ENCODE measurements at places on chromosomes 12 and 14.

DNA sequence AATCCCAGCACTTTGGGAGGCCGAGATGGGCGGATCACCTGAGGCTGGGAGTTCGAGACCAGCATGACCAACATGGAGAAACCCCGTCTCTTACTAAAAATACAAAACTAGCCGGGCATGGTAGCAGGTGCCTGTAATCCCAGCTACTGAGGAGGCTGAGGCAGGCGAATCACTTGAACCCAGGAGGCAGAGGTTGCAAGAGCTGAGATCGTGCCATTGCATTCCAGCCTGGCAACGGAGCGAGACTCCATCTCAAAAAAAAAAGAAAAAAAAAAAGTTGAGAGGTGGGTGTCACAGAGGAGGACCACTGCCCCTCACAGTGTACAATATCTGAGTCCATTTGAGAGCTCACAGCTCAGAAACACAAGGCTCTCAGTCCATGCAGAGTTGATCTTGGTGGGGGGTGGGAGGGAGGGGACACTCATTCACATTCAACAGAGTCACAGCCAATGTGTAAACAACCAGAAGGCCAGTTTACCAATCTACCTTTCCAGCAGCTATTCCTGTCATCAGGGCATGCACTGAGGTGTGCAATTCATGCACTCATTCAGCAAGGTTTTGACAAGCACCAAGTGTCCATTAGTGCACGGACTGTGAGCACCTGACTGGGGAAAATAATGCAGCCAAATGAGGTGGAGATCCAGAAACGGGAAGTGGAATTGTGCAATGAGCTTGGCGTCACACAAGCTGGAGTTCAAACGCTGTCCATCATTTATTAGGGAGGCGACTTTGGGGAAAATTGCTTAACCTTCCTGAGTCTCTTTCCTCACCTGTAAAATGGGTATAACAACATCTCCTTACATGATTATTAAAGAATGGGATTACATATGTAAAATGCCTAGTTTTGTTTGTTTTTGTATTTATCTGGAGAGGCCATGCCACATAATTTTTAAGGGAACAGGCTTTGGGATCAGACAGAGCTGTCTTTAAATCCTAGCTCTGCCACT lies 4.4 kb upstream of the EIF5 start:
- DNase-seq, result no peak

DNA sequence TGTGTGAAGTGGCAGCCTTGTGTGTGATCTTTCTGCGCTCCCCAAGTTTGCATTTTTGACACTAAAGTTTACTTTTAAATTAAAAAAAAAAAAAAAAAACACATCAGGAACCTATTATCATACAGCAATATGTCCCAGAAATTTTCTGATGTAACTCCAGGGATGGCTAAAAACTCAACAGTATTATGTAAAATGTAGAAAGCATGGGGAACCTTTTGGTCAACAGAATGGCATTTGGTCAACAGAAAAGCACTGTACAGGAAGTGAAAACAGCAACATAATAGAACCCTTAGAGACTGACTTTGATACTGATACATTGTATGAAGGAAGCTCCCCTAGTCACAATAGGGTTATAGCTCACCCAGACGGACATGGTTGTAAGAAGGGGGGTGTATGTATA lies 224.3 kb downstream of the ITPR2 start:
- DNase-seq, result no peak

- no peak for DNase-seq
Measured at GRCh38 chr14:100688598-100689461, 37.9 kb upstream of the DLK1 start.

- DNase-seq, result no peak
Measured at GRCh38 chr14:99982537-99983250, 82.5 kb upstream of the EVL start.

DNA sequence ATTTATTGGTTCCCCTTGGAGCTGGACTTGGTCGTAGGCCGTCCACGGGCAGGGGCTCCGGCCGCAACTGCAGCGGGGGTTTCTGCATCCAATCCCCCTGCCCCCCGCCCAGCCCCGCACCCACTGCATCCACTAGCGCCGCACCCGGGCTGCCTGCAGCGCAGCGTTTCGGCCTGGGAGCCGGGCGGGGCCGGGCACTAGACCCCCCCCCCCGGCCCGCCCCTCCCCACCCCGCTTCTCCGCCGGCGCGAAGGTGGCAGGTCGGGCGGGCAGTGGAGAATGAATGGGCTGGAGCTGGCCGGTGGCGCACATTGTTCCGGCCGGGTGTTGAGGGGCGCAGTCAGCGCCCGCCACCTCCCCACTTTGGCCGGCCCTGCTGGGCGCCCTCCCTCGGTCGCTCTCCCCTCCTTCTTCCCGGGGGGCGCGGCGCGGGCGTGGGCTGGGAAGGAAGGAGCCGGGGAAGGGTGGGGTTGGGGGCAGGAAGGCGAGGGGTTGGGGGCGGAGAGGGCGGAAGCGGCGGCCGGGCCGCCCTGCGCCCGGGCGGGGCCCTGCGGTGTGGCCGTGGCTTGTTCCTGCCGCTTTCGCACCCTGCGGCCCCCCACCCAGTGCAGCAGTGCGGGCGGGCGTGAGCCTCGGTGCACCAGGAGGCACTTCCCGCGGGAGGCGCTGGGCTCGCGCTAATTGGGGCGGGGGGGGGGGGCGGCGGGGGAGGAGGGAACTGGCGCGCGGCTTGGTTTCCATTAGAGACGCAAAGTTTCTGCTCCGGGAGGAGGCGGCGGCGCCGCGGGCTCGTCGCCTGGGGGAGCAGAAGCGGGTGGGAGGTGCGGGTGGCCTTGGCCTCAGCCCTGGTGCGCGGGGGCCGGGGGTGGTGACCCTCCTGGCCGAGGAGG lies 841 bp downstream of the CALM1 start:
- no peak for DNase-seq

DNA sequence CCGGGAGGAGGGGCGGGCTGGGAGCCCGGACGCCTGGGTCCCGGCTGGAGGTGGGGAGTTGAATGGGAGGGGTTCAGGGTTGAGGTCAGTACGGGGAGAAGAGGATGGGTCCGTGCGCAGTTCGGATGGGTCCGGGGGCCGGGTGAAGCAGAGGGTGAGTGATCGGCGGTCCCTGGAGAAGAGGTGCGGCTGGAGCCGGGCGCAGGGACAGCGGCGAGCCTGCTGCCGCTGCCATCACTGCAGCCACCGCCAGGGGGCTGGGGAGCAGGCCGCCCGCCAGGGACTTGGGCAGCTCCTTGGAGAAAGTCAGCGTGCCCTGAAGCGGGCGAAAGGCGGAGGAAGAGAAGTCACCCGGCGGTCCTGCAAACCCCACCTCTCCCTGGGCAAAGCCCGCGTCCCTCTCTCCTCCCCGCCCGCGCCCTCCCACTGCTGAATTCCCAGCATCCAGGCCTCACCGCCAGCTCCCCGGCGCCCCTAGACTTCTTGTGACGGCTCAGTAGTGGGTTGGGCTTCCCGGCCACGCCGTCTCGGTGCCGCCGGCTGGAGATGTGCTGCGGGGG lies 6.0 kb upstream of the GPR84 start:
- no peak for DNase-seq

- no peak for DNase-seq
Measured at GRCh38 chr12:63752841-63753240, 26.9 kb upstream of the RXYLT1 start.

GRCh38 chr12:124046456-124046740 lies 73.4 kb downstream of the ZNF664 start:
- DNase-seq, result no peak

- no peak for DNase-seq
Measured at GRCh38 chr12:944211-944610, 5.3 kb downstream of the RAD52 start.

DNA sequence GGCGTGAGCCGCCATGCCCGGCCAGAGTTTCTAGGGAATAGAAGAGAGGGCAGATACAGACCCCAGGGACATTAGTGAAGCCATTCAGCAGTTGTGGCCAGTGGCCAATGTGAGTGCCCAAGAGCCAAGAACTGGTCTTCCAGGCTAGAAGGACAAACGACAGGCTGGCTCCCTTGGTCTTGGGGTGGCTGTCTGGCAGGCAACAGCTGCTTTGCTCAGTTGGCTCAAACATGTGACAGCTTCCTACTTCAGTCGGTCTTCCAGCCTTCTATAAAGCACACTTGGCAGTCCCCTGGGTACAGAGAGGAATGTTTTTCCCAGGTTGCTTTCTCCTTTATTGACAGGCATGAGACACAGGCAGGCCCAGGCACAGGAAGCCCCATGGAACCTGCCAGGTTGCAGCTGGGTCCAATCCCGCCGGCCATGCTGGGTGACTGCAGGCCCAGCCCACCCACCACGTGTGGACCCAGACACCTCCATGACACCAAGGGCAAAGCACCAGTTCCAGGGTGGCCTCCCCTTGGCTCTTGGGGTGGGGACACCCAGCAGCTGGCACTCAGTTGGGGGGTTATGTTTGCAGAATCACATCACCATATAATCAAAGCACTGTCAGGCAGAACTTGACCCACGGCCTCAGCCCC lies 15.4 kb downstream of the CHGA start:
- no peak for DNase-seq

GRCh38 chr12:25707056-25707455 lies 154.0 kb upstream of the LMNTD1 start:
- DNase-seq, result no peak

- DNase-seq, result no peak
Measured at GRCh38 chr12:11812586-11813437, 163.3 kb downstream of the ETV6 start.

GRCh38 chr14:105999361-106000028 lies 473.1 kb downstream of the TMEM121 start:
- peak; percentile 86 for DNase-seq

GRCh38 chr12:10928746-10929286 lies at the start of gene PRH2:
PRH2 (plus strand) TSS chr12:10929236; CDS start chr12:10929274, 38 bp downstream.
- DNase-seq, result no peak

GRCh38 chr12:32826807-32827412 lies 69.7 kb downstream of the PKP2 start:
- DNase-seq, result no peak

GRCh38 chr12:53972152-53972702 lies 699 bp upstream of the HOXC11 start:
- DNase-seq, result no peak

- DNase-seq, result no peak
Measured at GRCh38 chr12:113425960-113426453, 3.8 kb downstream of the SDSL start.

DNA sequence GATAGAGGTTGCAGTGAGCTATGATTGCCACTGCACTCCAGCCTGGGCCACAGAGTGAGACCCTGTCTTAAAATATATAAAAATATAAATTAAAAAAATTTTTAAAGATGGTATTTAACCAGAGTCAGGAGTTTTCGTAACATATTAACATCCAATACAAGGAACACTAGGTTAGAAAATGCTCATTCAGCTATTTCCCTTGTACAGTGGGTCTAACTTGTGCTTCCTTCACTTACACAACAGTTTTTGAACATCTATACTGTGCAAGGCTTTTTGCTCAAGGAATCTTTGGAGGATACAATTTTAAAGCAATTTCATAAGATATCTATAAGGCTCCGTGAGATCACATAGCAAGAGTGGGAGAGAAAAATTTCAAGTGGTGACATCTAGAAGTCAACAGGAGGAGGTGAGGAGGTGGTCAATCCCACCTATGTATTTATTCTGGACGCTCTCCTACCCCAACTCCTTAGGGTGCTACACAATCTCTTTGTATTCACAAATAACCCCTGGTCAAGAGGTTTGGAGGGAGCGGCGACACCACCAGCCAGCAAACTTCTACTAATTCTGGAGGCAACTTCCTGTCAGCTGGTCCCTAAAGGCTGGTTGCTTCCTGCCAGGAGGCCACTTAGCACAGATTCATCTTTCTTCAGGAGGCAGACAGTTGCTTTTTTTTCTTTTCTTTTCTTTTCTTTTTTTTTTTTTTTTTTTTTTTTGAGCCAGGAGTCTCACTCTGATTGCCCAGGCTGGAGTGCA lies 22.2 kb downstream of the DUSP16 start:
- DNase-seq, result no peak

- DNase-seq, result no peak
Measured at GRCh38 chr14:26137161-26137560, 460.7 kb downstream of the NOVA1 start.

GRCh38 chr12:108447168-108447832 lies 67.8 kb upstream of the FICD start:
- DNase-seq, result no peak

- no peak for DNase-seq
Measured at GRCh38 chr12:42759622-42760273, 170.2 kb upstream of the PRICKLE1 start.

Measured in stimulated activated CD4-positive, alpha-beta T cell treated with anti-CD3 and anti-CD28 coated beads, Interleukin-1b, Interleukin-23, amount 100 ng/mL, for 24 hours (primary cell).